ENCODE measurements at places on chromosomes 13 and 19. TPM values are rescaled to one million over a fixed set of nuclear protein-coding genes. Genes with fewer than 3 reads are reported as not detected.
A peak's percentile ranks its signal among the peaks of the same experiment; 100 is the strongest.

KCNN1 gene
- total RNA-seq, result not detected

DMKN gene
- 0.36 TPM for total RNA-seq

PTOV1 gene
- total RNA-seq, result 36.1 TPM

SACS gene
- 121 TPM for total RNA-seq

FTL gene
- 1,057 TPM for total RNA-seq

FXYD1 gene
- total RNA-seq, result 0.18 TPM

DOCK9 gene
- 9.7 TPM for total RNA-seq

GAMT gene
- total RNA-seq, result 23.9 TPM

C19orf85 gene
- not detected for total RNA-seq

BEST2 gene
- total RNA-seq, result not detected

SSBP4 gene
- total RNA-seq, result 13.3 TPM

CYSLTR2 gene
- not detected for total RNA-seq

GPC6 gene
- 31.4 TPM for total RNA-seq

SHISA7 gene
- not detected for total RNA-seq

MYH14 gene
- not detected for total RNA-seq

DNA sequence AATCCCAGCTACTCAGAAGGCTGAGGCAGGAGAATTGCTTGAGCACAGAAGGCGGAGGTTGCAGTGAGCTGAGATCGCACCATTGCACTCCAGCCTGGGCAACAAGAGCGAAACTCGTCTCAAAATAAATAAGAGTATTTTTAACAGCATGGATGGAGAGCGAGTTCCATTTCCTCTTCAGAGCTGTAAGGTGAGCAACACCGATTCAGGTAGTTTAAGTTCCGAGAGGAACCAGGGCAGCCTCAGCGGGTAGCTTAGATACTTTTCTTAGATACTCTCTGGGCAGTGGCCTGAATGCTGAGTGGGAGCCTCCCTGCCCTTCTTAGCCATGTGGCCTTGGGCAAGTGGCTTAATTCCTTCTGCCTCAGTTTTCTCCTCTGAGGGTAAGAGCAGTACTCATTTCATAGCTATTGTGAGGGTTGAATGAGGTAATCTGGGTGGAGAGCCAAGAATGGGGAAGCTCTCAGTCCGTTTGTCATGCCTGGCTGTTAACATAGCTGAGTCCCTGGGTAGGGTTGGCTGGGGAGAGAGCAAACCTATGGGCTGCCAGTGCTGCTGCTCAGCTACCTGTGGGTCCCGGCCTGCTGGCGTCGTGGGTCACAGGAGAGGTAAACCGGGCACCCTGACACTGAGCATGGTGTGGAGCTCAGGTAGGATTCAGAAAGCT, 4.1 kb downstream of the ATP11A start:
- peak; percentile 90 for DNase-seq

- no peak for DNase-seq
Measured at GRCh38 chr13:67916650-67917049, 686.5 kb upstream of the PCDH9 start.

GRCh38 chr19:38862321-38863059, 12.7 kb upstream of the HNRNPL start:
- DNase-seq, result no peak

- no peak for DNase-seq
Measured at GRCh38 chr19:54411033-54411432, 4.2 kb upstream of the TTYH1 start.

- DNase-seq, result no peak
Measured at GRCh38 chr19:4730740-4731171, 7.1 kb upstream of the DPP9 start.

DNA sequence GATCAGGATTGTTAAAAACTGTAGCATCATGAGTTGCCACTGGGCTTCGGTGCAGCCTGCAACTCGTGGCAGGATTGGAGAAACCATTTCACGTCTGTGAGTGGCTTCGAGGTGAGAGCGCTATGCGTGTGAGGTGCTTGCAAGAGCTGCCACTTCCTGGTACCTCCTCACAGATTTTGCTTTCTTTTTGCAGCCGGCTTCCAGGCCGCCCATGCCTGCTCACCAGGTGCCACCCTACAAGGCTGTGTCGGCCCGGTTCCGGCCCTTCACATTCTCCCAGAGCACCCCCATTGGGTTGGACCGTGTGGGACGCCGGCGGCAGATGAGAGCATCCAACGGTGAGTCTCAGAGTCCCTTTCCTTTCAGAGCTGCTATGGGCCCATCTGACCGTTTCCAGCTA, 57.9 kb upstream of the C1QTNF9 start:
- no peak for DNase-seq

GRCh38 chr19:50051964-50052363, 26.2 kb downstream of the ZNF473 start:
- no peak for DNase-seq

GRCh38 chr19:51822325-51822724, 27.4 kb downstream of the FPR3 start:
- no peak for DNase-seq

GRCh38 chr19:30692879-30693503, 320.8 kb downstream of the ZNF536 start:
- no peak for DNase-seq

DNA sequence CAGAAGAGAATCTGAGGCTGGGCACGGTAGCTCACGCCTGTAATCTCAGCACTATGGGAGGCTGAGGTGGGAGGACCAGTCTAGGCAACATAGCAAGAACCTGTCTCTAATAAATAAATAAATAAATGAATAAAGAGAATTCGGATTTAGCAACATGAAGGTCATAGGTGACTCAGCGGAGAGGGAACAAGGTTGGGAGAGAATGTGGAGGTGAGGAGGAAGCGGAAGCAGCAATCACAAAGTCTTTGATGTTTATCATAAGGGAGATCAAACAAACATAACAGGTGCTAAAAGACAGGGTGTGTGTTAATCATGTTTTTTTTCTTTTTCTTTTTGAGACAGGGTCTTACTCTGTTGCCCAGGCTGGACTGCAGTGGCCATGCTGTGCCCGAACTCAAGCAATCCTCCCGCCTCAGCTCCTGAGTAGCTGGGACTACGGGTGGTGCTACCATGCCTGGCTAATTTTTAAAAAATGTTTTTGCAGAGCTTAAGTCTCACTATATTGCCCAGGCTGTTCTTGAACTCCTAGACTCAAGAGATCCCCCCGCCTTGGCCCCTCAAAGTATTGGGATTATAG, 16.3 kb downstream of the PBX4 start:
- no peak for DNase-seq

DNA sequence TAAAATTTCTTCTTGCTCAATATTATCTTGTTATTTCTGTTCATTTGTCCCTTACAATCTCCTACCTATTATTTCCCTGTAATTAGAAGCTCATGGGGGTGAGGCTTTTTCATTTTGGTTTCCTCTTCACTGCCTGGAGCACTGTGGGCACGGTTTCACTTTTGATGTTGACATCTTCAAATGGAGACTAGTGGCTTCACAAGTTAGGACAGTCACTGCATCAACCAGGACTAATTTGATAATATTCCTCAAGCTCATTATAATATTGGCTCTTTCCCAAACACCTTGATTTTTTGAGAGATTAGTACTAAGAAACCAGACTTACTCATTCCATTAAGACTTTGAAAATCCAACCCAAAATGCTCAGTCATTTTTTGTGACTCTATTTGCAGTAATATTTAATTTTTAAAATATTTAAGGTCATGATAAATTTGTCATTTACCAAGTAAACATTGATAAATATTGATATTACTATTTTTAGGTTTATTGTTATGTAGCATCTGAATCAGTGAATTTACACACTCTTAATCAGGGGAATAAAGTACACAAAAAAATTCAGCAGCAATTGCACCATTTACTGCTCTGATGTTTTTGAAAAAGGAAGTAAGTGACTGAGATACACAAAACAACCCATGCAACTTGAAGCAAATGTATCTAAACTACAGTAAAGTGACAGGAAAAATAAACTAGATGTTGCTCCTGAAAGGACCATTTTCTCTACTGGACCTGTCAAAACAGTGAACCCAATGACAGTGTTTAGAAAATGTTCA, 28.8 kb upstream of the RCBTB2 start:
- DNase-seq, result no peak

DNA sequence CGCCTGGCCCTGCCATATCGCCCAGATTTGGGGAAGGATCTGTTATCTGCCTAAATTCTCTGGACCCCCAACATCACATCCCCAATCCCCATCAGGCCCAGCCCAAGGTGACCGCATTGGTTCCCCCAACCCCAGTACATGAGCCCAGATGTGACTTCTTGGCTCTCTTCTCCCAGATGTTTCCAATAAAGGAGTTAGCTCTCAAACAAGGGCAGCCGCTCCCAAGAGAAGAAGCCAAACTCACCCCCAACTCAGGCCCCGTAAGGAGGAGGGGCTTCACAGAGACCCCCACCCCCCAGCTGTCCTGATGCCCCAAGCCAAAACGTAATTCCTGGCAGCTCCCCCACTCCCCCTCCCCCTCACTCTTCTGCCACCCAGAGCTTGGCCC, 6.9 kb downstream of the FBN3 start:
- no peak for DNase-seq

DNA sequence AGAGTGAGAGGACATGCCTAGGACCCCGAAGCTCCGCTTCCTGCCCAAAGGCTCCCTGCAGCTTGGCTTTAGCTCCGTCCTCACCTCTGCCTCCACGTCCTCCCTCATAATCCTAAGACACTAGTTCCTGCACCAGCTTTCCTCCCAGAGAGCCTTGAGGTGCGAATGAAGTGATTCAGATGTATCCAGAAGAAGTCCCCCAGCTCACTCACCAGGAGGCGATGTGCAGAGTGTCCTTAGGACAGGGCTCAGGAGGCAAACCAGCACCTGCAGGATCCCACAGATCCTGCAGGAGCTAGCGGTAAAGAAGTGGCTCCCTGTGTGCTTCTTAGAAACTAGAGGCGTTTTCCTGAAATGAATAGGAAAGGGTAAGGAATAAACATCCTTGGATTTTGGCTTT, 109.7 kb downstream of the HSPH1 start:
- DNase-seq, result peak; percentile 8

DNA sequence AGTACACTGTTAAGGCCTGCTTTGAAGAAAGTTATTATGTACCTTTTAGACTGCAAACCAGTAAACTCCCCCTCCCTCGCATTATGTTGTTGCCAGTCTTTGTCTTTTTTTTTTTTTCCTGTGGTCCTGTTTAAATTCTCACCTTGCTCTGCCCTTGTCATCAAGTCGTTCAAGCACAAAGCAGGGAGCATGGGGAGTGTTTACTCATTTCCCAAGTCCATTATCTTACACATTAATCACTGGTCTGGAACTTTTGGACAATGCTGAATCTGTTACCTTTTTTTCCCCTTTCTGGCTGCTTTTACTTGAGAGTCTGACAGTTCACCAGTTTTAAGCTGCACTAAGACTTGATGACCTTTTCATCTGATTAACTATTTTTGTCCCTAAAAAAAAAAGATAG, 108.2 kb downstream of the DACH1 start:
- DNase-seq, result no peak

DNA sequence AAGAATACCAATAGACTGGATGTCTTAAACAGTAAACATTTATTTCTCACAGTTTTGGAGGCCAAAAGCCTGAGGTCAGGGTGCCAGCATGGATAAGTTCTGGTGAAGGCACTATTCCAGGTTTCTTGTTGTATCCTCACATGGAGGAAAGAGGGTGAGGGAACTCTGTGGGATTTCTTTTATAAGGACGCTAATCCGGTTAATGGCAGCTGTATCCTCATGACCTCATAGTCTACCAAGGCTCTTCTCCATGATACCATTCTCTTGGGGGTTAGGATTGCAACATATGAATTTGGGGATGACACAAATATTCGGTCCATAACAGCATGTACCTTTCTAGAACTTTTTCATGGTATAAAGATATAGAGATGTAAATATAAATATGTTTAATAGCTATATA, 412.0 kb downstream of the LMO7 start:
- DNase-seq, result no peak

- DNase-seq, result no peak
Measured at GRCh38 chr19:45356760-45357444, 13.5 kb downstream of the ERCC2 start.

GRCh38 chr13:94641409-94641941, 39.8 kb downstream of the GPR180 start:
- DNase-seq, result peak; percentile 86

- peak; percentile 56 for DNase-seq
Measured at GRCh38 chr13:94369972-94370436, 109.5 kb downstream of the DCT start.

- no peak for DNase-seq
Measured at GRCh38 chr13:110239280-110240125, 67.5 kb downstream of the COL4A1 start.

DNA sequence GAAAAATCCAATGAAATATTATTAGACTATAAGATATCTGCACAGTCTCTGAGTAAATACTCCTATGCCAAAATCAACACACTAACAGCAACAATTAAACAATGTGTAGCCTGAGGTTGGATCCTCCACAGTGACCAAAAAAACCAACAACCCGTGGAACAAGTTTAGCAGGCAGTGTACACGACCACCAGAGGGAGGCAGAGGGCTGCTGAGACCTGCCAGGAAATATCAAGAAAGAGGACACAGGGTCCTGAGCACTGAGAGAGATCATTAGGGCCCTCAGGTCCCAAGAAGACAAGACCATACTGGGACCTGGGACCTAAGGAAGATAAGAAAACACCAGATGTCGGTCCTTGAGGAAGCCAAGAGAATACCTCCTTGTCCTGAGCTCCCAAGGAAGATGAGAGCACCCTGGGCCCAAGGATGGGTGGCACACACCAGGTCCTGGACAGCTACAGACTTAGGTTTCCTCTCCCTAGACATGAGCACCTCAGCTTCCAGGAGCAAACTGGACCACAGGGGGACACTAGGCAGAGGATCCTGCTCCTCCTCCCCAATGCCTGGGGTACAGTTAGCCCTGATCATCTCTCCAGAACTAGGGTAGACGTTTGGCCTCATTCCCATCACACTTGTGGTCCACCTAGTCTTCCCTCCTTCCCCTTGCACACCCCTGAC, 822 bp upstream of the ZNF274 start:
- DNase-seq, result no peak

DNA sequence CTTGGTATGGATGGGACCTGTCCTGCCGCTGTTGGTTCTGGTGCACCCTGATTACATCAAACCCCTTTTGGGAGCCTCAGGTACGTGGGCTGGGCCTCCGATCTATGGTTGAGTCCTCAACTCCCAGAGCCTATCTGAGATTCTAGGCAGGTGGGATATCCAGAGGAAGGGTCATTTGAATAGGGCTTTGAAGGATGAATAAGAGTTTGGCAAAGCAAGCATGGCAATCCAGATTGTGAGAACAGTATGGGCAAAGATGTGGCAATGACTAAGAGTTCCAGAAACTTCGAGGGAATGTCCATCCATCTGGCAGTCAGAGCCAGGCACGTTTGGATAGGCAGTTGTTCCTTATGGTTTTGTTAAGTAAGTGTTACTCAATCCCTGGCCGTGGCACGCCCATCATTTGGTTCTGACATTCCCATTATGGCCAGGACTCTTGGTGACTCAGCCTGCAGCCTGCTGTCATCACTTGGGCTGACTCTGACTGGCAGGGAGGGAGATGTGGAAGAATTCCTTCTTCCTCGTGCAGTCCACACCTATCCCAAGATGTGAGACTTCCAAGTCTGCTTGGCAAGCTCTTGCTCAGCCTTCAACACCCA, 21.5 kb downstream of the CYP4F22 start:
- DNase-seq, result no peak

- no peak for DNase-seq
Measured at GRCh38 chr19:34879563-34879962, 47.1 kb upstream of the ZNF30 start.

- peak; percentile 41 for DNase-seq
Measured at GRCh38 chr19:51726049-51726448, 2.3 kb upstream of the HAS1 start.

GRCh38 chr13:51639171-51639570, 54.9 kb downstream of the WDFY2 start:
- peak; percentile 11 for DNase-seq
